Right forelimb (tissue), 1 donor: ENCODE measurements at places on chromosomes 7 and 10.
A peak's percentile ranks its signal among the peaks of the same experiment; 100 is the strongest.

DNA sequence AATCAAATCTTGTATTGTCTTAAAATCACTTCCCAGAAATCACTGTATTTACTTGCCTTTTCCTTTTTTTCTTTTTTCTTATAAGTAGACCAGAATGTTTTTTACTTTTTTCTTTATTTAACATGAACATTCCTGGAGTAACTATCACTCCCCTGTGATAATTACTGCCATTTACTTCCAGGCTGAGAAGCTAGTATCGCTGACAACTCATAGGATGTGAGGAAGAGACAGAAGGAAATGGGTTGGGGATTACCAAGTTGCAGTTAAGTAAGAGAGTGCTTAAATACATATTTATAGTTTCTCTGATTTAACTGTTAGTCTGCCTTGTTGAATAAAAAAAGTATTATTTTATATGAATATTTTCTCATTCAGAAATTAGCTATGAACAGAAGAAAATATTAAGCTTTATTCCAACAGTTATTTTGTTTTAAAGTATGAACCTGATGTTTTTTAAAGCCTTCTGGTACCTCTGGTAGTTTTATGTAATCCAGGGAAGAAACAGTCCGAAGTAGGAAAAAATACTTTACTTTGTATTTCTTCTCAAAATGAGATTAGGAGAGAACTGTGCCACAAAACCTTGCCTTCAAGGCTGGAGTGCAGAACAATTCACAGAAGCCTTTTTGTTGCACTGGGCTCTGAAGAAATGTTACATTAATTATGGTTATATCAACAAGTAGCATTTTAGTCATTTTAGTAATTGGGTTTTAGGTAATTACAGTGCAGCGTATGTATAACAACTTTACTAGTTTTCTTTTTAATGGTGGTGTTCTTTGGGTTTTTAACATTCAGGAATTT lies 72.8 kb downstream of the SHOC2 start:
- no peak for DNase-seq

GRCh38 chr10:89062861-89063260 lies 72.3 kb downstream of the FAS start:
- DNase-seq, result no peak

DNA sequence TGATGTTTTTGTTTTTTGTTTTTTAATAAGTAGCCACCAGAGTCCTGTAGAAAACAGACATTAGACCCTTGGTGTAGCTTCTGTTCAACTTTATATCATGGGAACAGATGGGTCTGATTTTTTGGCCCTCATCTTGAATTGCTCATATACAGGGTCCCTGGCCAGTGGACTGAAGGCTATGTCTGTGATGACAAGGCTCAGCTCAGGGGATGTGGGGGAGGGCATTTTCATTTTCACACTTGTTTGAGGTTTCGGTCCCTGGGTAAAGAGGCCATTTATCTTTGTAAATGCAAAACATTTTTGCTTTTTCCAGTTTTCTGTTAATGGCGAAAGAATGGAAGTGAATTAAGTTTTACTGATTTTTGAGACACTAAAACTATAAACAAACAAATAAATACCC lies 257.6 kb upstream of the PHYHIPL start:
- no peak for DNase-seq

- DNase-seq, result no peak
Measured at GRCh38 chr10:10923029-10923651, 94.5 kb upstream of the CELF2 start.

DNA sequence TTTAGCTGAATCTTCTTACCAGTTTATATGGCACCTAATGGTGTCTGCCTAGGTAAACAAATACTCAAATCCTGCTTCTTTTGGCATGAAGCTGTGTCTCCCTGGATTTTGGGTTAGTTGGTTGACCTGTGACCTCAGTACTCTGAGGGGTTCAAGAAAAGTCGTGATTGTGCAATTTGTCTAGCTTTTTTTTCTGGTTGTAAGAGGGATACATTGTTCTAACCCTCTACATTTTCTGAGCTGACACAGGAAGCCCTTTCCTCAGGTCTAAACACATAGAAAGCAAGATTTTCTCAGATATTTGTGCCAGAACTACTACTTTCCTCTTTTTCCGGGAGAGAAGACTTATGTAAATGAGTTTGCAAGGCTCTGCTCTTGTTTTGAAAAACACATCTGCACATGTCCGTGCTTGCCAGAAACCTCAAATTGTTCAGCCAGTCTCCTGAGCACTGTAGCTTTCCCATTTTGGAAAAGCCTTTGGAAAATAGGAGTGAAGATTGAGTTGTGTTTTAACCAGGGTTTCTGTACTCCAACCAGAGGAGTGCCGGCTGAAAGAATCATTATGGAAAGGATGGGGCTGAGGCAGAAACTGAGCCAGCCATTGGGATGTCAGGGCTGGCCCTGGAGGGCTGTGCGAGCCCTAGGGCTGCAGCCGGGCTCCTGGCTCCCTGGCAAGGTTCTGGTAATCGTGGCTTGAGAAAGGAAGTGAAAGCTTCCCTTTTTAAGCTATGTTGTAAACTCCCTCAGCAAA lies 31.3 kb upstream of the CXCL12 start:
- DNase-seq, result peak; percentile 57

DNA sequence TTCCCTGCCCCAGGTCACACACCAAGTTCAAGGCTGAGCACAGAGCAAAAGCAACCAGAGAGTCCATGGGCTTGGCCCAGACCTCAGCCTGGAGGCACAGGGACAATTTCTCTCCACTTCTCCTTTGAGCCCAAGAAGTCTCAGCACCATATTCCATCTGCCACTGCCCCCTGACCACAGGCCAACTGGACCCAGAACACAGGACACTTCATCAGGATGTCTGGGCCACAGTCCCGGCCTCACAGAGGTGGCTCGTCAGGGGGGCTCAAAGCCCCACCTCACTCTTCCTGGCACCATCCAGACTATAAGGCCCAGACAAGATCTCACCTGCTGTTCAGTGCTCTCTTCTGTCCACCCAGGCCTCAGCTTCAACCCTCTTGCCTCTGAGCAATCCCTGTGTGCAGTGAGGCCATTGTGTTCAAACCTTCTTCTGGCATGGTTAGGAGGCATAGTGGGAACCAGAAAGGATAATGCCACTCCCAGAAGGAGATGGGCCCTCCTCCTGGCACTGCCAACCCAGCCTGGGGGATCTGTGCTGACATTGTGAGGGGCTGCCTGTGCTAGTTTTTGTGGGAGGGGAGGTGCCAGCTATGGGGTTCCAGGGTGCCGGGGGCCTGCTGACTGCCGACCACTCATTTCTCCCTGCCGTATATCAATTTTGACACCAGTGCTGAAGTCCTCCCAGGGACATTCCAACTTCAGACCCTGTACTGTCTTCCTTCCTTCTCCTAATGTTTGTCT lies 49.7 kb upstream of the ANTXRL start:
- peak; percentile 19 for DNase-seq

DNA sequence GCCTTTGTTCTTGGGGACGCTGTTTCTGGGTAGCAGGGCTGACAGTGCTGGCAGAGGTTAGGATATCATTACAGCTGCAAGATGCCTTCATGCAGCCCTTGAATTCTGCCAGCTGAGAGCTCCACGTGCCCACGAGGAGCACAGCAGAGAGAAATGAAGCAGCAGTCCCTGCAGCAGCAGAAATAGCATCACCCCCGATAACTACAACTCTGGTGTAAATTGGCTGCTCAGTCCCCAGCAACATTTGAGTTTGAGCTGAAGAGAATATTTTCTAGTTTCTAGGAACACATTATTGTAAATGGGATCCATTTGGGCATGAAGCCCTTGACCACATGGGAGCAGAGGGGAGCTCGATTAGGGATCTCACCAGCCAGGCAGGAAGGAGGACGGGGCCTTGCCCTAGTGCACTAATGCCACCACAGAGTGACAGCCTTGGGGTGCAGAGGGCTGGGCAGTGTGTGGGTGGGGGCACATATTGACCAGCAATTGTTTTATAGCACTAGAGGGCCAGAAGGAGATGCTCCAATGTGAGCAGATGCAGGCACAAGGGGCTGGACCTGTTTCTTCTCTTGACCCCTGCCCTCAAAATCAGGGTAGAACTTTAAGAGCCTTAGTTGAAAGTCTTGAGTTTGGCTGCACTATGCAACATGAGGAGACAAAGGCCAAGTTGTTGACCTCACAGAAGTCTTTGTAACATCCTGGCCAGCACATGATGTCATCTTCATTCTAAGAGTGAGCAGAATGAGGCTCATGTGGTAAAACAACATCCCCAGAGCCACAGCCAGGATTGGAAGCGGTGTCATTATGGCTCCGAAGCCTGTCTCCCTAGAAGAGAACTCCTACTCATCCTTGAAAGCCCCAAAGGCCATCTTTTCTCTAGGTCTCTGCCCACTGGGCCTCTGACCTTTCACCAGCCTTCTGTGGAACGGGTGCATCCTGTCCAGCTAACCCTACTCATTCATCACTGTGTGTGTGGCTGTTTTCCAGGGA lies 52.6 kb downstream of the ADCY1 start:
- DNase-seq, result no peak

GRCh38 chr7:25408012-25408687 lies 179.9 kb upstream of the NPVF start:
- DNase-seq, result no peak

DNA sequence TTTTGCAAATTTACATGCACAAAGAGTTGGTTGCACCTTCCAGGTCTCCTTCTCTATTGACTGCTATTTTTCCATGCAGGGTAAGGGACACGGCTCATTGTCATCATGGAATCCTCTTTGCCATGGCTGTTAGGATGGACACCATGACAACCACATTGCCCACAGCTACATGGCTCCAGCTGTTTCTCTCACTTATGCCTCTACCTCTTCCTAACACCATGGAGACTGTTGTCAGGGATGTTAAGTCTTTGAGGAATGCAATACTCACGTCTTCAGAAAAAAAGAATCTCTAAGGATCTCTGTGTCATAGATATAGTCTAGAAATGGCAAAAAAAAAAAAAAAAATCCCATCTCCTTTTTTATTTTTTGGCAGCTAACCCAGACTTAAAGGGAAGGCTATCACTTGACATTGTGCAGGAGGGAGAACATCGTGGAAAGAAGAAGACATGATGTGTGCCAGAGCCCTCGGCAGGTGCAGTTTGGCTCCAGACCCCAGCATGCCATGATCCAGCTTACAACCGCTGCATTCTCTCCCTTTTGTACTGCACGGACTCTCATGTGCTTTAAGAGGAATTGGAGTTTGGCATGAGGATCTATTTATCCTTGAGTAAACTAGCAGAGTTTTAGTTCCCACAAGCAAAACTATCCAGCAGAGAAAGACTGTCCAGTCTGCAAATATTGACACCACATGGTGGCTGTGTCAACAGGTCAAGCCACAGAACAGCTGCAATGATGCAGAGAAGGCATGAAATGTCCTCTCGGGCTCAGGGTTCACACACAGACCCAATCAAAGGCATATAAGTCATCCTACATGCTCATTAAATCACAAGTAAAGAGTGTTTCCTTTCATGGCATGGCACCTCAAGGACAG lies 70.8 kb downstream of the FRMD4A start:
- DNase-seq, result no peak

DNA sequence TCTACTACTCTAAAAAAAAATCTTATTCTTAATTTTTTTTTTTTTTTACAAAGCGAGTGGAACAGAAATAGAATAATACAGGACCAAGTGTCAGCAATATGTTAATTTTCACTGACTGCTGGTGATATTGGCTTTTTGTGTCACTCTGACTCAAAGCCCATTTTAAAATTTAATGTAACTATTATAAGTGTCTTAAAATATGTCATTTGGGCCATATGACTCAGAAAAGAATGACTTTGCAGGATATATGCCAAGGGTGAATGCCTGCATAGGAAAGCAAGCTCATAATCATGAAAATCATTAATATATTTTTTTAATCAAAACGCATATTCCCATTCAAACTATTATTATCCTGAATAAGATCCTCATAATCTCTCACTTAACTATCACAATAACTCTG lies 149.2 kb downstream of the GNAT3 start:
- no peak for DNase-seq

DNA sequence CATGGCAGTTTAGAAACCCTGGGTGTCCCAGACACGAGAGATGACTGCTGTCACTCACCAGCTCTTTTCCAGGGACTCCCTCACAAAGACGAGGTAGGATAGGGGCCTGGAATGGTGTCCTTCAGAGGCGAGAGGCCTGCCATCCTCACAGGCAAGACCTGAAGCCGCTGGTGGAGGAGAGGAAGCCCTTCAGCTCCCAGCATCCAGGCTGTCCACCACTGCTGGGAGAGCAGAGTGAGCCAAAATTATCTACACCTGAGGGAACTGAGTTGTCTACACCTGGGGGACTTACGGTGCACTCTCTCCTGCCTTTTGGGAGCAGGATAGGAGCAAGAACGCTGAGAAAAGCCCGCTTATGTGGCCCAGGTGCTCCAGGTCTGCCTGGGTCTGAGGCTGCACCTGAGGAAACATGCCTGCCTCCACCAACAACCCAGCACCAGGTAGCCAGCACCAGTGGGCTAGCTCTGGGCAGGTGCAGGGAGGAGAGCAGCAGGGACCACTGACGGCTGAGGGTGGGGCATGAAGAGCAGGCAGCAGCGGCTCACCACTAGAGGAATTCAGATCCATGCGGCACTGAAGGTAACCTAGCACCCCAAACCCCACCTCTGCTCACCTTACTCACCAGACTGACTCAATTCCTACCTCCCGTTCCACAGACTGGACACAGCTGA lies 357.2 kb downstream of the SH2D4B start:
- no peak for DNase-seq

GRCh38 chr10:90723416-90724068 lies 134.3 kb downstream of the HTR7 start:
- DNase-seq, result no peak

- no peak for DNase-seq
Measured at GRCh38 chr10:17647326-17647725, 3.4 kb downstream of the STAM start.

DNA sequence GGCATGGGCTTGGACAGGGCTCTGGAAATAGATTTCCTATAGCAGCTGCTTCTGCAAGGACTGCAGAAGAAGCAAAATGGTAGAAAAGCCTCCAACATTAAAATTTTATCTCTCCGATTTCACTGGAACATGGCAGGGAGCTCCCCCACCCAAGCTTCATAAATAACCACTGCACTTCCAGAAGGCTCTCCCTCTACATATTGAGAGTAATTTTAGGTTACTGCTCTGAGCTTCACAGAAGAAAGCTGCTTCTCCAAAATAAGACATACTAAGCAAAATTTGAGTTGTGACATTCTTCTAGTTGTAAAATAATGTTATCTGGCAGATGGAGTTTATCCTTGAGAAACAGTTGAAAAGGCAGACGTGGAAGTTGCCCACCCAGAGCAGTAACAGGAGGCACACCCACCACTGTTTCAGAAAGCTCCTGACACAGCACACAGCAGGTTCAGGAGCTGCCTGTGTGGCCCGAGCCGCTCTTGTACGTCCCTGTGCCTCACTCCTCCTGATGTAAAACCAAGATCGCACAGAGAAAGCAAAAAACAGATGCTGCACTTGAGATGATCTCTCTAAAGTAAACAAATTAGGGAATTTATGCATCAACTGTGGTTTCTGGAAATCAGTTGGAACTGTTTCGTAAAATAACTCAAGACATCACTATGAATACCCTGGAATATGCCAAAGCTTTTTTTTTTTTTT lies 621.0 kb downstream of the PARD3 start:
- no peak for DNase-seq

DNA sequence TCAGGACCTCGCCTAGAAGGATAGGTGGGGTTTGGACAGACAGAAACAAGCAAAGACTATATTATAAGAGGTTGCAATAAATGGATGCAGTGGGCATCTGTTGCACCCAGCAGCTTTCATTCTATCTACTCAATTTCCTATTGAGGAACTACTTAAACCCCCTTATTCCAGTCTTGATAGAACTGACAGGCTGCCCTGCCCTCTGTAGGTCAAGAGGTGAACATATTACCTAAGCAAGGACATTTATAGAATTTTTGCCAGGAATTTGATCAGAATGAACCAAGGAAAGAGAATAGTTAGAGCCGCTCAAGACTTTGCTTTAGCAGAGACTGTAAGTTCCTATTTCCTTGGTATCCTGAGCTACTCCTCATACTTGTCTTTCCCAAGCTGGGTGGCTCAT lies 9.5 kb downstream of the VTI1A start:
- no peak for DNase-seq

- no peak for DNase-seq
Measured at GRCh38 chr7:94648731-94649130, 7.2 kb downstream of the SGCE start.
